Fibroblast of skin of abdomen (primary cell): ENCODE measurements at places on chromosomes 2 and 18.

GRCh38 chr2:127176371-127177311, 43.5 kb downstream of the CYP27C1 start:
- peak; percentile 45 for DNase-seq

DNA sequence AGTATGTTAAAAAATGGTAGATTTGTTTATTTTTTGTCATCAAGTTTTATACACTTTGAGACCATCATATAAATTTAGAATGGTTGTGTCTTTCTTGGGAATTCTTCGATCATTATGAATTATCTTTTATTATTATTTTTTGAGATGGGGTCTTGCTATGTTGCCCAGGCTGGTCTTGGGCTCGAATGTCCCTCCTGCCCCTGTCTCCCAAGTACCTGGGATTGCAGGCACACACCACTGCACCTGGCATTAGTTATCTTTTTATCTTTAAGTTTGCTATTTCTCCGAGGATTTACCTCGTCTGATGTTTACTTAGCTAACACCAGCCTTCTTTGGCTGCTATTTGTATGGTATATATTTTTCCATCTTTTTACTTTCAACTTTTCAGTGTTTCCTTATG, 100.0 kb downstream of the BIRC6 start:
- DNase-seq = no peak

GRCh38 chr2:231672617-231673347, 35.5 kb upstream of the PTMA start:
- DNase-seq = peak; percentile 67

DNA sequence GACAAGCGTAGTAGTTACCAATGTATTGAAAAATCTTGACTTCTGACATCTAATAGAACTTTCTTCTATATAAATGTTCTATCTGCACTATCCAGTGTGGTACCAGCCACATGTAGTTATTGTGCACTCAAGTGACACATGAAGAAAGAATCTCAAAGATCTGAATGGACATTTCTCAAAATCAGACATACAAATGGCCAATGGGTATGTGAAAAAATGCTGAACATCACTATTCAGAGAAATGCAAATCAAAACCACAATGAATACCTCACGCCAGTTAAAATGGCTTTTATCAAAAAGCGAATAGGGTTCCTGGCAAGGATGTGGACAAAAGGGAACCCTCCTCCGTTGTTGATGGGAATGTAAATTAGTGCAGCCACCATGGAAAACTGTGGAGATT, 37.5 kb upstream of the SMCHD1 start:
- peak; percentile 65 for DNase-seq

DNA sequence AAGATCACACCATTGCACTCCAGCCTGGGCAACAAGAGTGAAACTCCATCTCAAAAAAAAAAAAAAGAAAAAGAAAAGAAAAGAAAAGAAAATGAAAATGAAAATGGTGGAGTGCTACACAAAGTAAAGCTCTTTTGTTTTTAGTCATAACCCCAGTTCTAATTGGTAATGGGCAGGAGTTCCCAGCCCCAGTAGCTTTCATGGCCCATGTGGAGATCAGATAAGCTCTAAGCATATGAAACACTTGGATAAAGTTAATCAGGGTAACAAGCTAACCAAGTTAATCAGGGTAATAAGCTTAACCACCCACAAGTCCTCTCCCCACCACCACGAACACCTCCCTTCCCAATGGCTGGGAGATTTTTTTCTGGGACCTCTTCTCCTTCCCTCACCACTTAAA, 240.8 kb downstream of the BCL11A start:
- DNase-seq = no peak

GRCh38 chr2:195395362-195395761, 261.7 kb upstream of the SLC39A10 start:
- DNase-seq = no peak
